ENCODE measurements at places on chromosomes 7 and 10.

DNA sequence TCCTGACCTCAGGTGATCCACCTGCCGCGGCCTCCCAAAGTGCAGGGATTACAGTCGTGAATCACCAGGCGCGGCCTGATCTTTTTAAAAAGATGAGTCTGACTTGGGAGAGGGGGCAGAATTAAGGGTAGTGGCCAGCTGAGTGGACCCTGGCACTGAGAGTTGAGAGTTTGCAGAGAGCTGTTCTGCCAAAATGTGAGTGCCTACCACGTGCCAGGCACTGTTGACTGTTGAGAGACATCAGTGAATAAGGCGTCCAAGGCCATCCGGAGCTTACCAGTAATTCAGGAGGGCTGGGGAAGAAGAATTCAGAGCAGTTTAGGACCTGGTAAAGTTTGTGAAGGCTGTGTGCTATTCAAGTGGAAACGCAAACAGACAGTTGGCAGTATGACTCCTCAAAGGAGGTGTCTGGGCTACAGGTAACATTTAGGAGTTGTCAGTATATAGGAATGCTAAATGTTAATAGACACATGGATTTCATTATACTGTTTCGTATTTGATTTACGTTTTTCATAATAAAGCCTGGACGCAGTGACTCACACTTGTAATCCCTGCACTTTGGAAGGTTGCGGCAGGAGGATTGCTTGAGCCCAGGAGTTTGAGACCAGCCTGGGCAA lies 1.5 kb downstream of the NIPSNAP2 start:
- DNase-seq: peak; percentile 33

- DNase-seq: no peak
Measured at GRCh38 chr10:129868449-129869035, 95.5 kb downstream of the EBF3 start.

DNA sequence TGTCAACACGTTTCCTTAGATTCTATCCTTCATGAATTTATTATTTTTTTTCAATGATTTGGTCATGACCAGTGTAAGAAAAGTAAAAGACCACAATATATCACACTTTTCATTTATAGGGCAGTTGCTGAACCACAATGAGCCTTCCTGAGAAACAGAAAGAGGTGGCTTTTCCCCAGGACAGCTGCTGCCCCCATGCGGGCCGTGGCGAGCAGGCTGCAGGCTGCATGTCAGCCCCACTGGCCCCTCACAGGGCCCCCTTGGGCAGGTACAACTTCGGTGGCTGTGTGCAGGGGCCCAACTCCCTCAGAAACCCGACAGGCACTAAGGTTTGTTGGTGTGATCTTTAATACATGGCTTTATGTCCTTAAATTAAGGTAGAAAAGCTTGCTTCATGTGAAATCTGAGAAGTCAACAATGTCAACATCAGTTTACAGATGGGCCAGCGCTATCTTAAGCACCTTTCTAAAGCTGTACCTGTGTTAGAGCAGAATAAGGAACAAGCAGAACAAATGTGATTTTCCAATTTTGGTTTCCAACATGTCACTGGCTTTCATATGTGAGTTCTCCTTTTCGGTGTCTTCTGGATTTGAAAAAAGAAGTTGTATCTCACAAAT lies 10.6 kb downstream of the BEND7 start:
- DNase-seq: no peak

GRCh38 chr7:138700857-138701536 lies at the start of gene SVOPL:
TSS of gene SVOPL (minus strand) at chr7:138701362. CDS start at chr7:138679045, 22,317 bp downstream.
- no peak for DNase-seq

- no peak for DNase-seq
Measured at GRCh38 chr10:23375366-23375765, 30.8 kb upstream of the C10orf67 start.

GRCh38 chr7:124354201-124354600 lies 321.3 kb upstream of the TMEM229A start:
- DNase-seq: peak; percentile 73

GRCh38 chr7:42471573-42472174 lies 234.7 kb upstream of the GLI3 start:
- DNase-seq: no peak

GRCh38 chr7:138049505-138050116 lies 26.6 kb upstream of the AKR1D1 start:
- DNase-seq: no peak

DNA sequence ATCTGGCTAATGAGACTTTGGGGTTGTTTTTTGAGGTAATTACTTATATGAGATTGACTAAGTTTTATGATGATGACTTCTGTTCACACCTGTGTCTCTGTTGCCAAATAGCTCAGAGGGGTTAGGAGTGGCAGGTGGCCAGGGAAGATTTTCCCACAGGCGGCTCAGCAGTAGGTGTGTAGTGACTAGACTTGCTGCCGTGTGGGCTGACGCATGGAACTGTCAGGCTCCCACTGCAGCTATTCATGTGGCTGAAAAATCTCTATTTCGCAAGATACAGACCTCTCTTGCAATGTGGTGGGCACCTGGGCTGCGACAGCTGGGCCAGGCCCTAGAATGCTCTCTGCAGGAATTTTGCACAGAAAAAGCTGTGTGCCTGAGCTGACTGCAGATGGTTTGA lies 1.4 kb downstream of the CPA4 start:
- no peak for DNase-seq

GRCh38 chr10:82190432-82191260 lies 315.7 kb downstream of the NRG3 start:
- peak; percentile 8 for DNase-seq

GRCh38 chr10:21696302-21696701 lies 162.3 kb downstream of the MLLT10 start:
- DNase-seq: no peak

DNA sequence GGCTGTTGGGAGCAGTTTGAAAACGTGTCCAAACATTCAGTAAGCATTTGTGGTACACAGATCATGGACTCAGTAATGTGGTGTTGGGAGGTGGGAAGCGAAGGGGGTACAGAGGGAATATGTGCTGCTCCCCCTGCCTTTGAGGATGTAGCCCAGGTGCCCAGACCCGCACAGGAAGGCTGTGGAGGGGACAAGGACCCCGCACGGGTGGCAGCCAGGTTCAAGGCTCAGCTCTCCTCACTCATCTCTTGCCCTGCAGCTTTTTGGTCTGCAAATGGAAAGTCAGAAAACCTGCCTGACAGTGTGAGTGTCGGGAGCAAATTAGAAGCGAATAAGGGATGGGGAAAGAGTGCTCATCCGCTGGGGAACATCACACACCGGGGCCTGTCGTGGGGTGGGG lies 27.3 kb upstream of the EN2 start:
- DNase-seq: no peak

GRCh38 chr7:139567647-139568345 lies 44.3 kb downstream of the CLEC2L start:
- no peak for DNase-seq

- DNase-seq: no peak
Measured at GRCh38 chr7:130489140-130489983, 2.5 kb upstream of the MEST start.

DNA sequence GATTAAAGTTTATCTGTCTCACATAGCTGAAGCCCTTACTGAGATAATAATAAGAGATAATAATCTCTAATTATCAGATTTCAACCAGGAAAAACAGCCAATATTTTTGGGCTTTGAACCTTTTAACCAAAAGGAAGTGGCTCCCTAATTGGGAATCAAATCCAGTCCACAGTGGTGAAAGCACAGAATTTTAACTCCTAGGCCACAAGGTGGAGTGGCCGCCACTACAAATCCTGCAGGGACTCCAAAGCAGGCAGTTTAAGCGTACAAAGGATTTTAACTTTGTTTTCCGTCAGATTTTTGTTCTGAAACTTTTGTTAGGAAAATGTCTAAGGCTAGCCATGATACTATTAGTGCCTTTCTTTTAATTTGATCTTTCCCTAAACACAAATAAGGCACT lies 99.6 kb upstream of the CCNY start:
- peak; percentile 14 for DNase-seq

DNA sequence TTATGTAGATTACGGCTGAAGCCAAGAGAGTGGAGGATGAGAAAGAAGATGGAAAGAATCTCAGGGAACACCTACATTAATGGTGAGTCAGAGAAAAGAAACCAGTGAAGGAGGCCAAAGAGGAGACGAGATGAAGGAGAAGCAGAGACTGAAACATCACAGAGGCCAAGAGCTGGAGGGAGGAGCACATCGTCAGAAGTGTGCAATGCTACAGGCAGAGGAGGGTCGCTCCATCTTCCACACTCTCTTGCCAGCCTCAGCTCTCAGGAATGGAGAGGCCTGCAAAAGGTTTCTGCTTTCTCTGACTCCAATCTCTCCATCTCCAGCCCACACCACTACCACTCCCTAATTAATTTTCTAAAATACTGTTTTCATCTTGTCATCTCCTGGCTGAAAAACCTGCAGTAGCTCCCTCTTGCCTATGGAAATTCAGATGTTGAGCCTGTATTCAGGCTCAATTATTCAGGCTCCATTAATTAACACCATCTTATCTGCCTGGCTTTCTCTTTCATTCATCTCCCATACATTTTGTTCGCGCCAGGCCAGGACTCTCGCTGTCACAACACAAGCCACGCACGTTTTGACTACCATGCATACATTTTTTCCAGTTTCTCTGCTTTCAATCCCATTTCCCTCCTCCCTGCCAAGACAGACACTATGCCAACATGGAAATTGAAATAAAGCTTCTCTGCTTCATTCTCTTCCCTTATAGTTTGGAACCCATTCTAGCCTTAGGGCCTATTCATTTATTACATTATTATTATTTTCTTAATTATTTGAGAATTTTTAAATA lies 165.8 kb downstream of the INHBA start:
- DNase-seq: no peak

- no peak for DNase-seq
Measured at GRCh38 chr10:86018735-86019058, 347.9 kb downstream of the GRID1 start.

DNA sequence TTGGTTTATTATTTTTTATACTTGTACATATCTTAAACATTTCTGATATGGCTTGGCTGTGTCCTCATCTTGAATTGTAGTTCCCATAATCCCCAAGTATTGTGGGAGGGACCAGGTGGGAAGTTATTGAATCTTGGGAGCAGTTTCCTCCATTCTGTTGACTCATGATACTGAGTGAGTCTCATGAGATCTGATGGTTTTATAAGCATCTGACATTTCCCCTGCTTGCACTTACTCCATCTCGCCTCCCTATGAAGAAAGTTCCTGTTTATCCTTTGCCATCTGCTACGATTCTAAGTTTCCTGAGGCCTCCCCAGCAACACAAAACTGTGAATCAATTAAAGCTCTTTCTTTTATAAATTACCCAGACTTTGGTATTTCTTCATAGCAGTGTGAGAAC lies 207.7 kb downstream of the TPK1 start:
- no peak for DNase-seq

DNA sequence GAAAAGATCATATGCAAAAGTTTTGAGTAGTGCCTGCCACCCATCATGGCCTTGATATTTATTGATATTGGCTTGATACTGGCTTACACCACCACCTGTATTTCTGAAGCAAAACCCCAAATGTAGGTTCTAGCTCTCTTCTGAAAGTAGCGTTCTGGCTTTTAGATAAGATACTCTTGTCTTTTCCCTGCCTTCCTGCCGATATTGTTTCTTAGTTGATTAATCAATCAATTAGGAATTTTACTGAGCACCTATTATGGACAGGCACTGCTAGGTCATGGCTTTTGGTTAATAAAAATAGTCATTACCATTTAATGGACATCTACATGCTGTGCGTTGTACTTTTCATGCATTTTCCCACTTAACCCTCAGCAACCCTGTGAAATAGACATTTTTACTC lies 7.9 kb downstream of the SFRP5 start:
- DNase-seq: no peak

GRCh38 chr10:60917331-60918280 lies 26.4 kb downstream of the RHOBTB1 start:
- no peak for DNase-seq

DNA sequence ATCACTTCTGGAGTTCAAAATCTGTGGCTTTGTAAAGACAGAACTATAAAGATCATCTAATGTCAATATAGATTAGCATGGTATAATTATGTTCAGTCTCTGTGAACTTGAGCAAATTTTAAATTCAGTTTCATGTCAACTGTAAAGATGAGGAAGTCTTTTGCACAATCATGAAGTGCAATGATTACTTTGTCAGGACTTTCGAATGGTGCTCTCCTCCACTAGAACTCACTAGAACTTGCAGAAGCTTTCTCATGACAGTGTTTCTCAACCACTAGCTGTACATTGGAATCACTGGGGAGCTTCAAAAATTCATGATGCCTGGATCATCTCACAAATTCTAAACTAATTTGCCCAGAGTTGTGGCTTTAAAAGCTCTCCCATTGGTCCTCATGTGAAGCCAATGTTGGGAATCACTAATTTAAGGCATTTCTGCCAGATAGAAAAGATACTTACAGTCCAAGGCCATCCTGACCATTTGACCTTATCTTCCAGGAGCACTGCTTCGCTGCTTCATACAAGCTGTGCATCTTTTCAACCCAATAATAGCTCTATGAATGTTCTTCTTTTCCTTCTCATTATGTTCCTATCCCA lies 12.9 kb downstream of the OR2AE1 start:
- no peak for DNase-seq

- DNase-seq: no peak
Measured at GRCh38 chr7:109387530-109387929, 817.9 kb downstream of the DNAJB9 start.

DNA sequence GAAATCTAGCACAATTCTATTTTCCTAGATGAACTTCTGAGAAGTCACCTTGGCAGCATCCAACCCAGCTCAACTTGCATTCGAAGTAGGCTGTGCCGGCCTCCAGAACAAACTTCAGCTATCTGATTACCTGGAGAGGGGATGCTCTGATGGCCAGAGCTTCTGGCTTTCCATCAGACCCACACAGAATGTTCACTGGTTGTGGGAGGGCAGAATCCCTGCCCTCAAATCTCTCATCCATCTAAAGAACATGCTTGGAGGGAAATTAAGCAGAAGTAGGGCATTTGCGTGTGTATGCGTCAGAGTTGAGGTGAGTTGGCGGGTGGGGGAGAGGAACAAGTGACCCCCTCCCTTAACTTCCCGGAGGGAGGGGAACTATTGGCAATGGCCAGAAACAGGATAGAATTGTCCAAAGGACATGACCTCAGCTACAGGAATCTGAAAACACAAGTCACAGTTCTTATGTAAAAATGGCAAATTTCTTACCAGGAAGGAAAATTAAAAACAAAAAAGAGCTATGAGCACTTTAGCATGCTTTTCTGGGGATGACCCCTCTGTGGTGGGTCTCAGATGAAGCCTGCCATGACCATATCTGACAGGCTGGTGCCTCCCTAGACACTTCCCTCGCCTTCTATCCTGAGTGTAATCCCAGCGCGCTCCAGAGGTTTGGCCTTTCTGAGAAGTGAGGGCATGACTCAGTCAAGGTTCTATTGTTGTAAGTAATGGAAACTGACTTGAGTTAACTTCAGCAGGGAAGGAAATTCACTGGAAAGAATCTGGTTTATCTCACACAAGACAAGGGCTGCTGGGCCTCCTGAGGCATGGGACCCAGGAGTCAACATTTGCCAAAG lies 278.8 kb downstream of the RPS24 start:
- no peak for DNase-seq

GRCh38 chr7:88155756-88156155 lies 64.1 kb downstream of the SRI start:
- no peak for DNase-seq
